Prostate gland (tissue), 2 donors: ENCODE measurements at places on chromosomes 7 and 10.

- H3K4me1 ChIP-seq: no peaks in the 10 kb centered on the region
- H3K4me3 ChIP-seq: no peak overlapping the region
- H3K36me3 ChIP-seq: no peaks in the 10 kb centered on the region
- no peak overlapping the region for H3K27ac ChIP-seq
- DNase-seq: no peak
Measured at GRCh38 chr7:42207420-42207819, 29.6 kb downstream of the GLI3 start.

DNA sequence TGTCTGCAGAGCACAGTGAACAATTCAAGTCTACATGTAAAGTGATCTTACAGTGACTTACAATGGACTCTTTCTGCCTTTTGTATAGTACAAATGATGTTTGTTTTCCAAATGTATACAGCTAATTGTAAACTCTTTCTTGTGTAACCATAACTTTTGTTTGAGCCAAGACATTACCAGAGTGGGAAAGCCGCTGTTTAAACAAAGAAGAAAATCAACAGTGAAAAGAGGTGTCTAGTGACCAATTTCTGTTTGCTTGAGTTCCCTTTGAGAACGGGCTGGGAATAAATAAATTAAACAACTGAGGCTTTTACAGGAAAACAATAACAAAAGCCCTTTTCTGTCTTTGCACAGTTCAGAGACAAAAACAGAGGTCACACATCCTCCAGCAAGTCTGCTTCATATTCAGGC lies 1163.4 kb downstream of the CNTNAP2 start:
- no peaks in the 10 kb centered on the region for H3K4me1 ChIP-seq
- no peak overlapping the region for H3K4me3 ChIP-seq
- H3K36me3 ChIP-seq: no peaks in the 10 kb centered on the region
- no peak for DNase-seq
- no peaks in the 10 kb centered on the region for H3K27me3 ChIP-seq

- DNase-seq: peak; percentile 14
- H3K36me3 ChIP-seq: no peaks in the 10 kb centered on the region
- no peaks in the 10 kb centered on the region for H3K27me3 ChIP-seq
- H3K4me1 ChIP-seq: no peaks in the 10 kb centered on the region
- H3K4me3 ChIP-seq: no peak overlapping the region
Measured at GRCh38 chr10:110137142-110137545, 70.3 kb upstream of the MXI1 start.

- no peaks in the 10 kb centered on the region for H3K4me1 ChIP-seq
- H3K36me3 ChIP-seq: no peaks in the 10 kb centered on the region
- no peaks in the 10 kb centered on the region for H3K27me3 ChIP-seq
- DNase-seq: no peak
- H3K4me3 ChIP-seq: no peak overlapping the region
Measured at GRCh38 chr10:126499744-126500143, 111.5 kb upstream of the ADAM12 start.

DNA sequence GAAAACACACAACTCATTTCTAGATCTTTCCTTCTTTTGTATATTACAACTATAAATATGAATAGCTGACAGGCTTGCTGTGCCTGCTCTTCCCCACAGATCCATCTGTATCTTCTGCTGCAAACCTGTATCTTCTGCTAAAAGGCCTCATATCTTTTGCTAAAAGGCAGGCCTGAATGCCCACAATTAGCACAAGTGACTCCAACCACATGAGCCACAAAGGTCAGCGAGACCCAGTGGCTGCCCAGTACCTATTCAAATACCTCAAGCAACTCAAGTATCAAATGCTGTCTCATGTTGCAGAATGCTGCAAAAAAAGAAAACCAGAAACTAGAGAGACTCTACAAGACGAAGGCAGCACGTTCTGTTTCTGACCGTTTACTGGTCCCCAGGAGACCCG lies 54.5 kb upstream of the ATP6V0A4 start:
- H3K4me1 ChIP-seq: no peaks in the 10 kb centered on the region
- H3K36me3 ChIP-seq: no peaks in the 10 kb centered on the region
- no peak overlapping the region for H3K27ac ChIP-seq

DNA sequence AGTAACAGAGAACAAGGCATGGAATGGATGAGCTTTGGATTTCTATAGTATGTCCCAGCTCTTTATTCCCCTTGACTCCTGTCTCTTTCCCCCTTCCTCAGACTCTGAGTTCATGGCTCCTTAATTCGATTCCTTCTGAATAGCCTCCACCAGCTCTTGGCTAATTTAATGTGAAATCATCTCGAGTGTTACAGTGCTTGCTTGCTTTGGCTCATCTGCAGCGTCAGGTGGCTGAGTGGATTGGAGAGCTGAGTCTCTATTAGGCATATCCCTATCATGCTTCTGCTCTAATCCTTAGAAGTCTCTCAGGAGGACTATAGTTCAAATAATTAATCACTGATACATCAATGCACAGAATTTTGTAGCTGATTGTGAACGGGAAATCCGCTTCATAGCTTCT lies 134.6 kb downstream of the LRRC4 start:
- no peak for DNase-seq
- H3K27ac ChIP-seq: no peak overlapping the region
- no peak overlapping the region for H3K4me3 ChIP-seq

DNA sequence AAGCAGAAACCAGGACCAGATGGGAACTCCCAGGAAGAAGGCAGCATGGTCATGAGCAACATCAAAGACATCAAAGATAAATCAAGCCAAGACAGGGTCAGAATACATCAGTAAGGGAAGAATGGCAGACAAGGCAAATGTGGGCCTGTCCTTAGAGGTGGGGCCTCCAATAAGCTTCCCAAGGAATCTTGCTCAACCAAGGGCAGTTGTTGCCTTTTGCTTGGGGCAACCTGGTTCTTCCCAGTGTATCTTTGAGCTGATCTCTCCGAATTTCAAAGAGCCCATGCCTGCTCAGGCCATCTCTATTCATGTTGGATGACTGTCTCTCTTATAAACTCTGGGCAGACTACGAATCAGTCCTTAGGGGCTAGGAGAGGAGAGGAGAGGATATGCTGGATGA lies 68.4 kb upstream of the HABP2 start:
- no peak overlapping the region for H3K4me3 ChIP-seq
- H3K27ac ChIP-seq: no peak overlapping the region
- peaks cover 5% of the 10 kb centered on the region for H3K4me1 ChIP-seq
- no peaks in the 10 kb centered on the region for H3K27me3 ChIP-seq
- H3K36me3 ChIP-seq: no peaks in the 10 kb centered on the region

DNA sequence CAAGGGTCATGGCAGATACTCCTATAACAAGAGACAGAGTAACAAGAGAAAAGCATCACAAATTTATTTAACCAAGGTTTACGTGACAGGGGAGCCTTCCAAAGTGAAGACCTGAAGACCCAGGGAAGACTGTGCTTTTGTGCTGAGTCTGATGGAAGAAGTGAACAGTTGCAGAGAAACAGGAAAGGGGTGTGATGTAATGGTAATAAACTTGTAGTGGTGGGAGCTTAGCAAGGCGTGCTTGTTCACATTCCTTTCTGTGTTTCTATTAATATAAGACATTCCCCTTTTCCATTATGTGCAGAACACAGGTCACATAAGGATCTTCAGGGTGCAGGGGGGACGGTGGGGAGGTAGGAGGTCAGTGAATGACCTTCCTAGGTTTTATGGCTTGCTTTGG lies 25.5 kb upstream of the C10orf67 start:
- H3K4me3 ChIP-seq: no peak overlapping the region
- no peaks in the 10 kb centered on the region for H3K27me3 ChIP-seq
- no peaks in the 10 kb centered on the region for H3K36me3 ChIP-seq
- H3K4me1 ChIP-seq: no peaks in the 10 kb centered on the region

DNA sequence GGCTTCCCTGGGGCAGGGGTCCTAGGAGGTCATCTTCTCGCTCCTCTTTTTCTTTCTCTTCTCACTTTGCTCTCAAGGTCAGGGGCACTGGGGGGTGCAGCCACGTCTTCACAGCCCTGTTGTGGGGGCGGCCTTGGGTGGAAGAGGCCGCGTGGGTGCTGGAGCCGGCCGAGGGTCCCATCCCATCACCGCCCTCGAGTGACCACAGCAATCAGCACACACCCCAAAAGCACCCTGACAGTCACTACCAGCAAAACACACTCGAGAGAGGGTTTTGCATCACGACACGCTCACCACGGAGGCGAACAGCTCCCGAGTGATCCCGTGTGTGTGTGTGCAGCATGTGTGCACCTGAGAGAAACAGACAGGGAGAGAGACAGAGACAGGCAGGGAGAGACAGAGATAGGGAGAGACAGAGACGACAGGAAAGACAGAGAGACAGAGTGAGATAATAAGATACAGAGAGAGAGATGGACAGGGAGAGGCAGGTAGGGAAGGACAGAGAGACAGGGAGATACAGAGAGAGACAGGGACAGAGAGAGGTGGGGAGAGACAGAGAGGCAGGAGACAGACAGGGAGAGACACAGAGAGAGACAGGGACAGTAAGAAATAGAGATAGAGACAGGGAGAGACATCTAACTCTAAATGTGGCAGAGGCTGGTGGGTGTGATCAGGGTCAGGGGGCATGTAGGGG lies 100.9 kb downstream of the WDR37 start:
- H3K4me3 ChIP-seq: no peak overlapping the region
- H3K27me3 ChIP-seq: no peaks in the 10 kb centered on the region
- no peaks in the 10 kb centered on the region for H3K4me1 ChIP-seq
- H3K36me3 ChIP-seq: no peaks in the 10 kb centered on the region

DNA sequence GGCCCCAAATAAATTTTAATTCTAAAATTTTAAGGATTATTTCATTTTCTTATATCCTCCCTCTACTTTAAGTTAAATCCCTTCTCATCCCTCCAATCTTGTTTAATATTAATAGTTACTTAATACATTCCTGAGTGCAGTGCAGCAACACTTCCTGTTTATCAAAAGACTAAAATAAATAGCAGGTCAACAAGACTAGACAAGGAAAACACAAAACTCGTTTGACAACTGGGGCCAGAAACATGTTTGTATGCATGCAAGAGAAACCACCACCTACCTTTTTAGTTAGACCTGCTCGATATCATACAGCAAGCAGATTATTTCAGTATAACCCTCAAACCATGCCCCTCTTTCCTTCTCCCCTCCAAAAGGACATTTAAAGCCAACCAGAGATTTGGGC lies 95.8 kb downstream of the PARD3 start:
- no peak for DNase-seq
- H3K4me3 ChIP-seq: no peak overlapping the region
- no peaks in the 10 kb centered on the region for H3K36me3 ChIP-seq

DNA sequence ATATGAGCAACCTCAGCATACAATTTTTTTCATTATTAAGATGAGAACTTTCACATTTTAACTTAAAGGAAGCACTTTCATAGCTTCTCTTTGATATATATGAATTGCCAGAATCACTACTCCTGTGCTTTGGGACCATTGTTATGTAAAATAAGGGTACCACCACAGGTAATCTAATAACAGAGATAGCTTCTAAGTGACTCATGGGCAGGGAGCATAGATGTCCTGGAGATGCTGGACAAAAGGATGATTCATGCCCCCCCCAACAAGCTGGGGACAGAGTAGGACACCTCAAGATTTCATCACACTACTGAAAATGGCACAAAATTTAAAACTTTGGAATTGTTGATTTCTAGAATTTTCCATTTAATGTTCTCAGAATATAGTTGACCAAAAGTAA lies 641.1 kb downstream of the PCDH15 start:
- no peak overlapping the region for H3K4me3 ChIP-seq
- DNase-seq: no peak
- no peaks in the 10 kb centered on the region for H3K36me3 ChIP-seq
- no peaks in the 10 kb centered on the region for H3K4me1 ChIP-seq
- H3K27ac ChIP-seq: no peak overlapping the region

GRCh38 chr7:31882187-31882586 lies 188.0 kb downstream of the PDE1C start:
- H3K4me3 ChIP-seq: no peak overlapping the region
- DNase-seq: no peak
- no peak overlapping the region for H3K27ac ChIP-seq
- H3K4me1 ChIP-seq: no peaks in the 10 kb centered on the region
- H3K36me3 ChIP-seq: no peaks in the 10 kb centered on the region

DNA sequence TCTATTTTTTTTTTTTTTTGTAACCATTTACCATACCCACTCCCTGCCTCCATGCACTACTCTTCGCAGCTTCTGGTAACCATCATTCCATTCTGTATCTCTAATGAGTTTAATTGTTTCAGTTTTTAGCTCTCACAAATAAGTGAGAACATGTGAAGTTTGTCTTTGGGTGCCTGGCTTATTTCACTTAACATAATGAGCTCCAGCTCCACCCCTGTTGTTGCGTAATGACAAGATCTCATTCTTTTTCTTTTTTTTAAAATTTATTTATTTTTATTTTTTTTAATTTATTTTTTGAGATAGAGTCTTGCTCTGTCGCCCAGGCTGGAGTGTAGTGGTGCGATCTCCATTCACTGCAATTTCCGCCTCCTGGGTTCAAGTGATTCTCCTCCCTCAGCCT lies 142.3 kb upstream of the PCLO start:
- DNase-seq: no peak
- H3K27ac ChIP-seq: no peak overlapping the region
- no peaks in the 10 kb centered on the region for H3K36me3 ChIP-seq
- H3K27me3 ChIP-seq: no peaks in the 10 kb centered on the region
- no peak overlapping the region for H3K4me3 ChIP-seq
- no peaks in the 10 kb centered on the region for H3K4me1 ChIP-seq

DNA sequence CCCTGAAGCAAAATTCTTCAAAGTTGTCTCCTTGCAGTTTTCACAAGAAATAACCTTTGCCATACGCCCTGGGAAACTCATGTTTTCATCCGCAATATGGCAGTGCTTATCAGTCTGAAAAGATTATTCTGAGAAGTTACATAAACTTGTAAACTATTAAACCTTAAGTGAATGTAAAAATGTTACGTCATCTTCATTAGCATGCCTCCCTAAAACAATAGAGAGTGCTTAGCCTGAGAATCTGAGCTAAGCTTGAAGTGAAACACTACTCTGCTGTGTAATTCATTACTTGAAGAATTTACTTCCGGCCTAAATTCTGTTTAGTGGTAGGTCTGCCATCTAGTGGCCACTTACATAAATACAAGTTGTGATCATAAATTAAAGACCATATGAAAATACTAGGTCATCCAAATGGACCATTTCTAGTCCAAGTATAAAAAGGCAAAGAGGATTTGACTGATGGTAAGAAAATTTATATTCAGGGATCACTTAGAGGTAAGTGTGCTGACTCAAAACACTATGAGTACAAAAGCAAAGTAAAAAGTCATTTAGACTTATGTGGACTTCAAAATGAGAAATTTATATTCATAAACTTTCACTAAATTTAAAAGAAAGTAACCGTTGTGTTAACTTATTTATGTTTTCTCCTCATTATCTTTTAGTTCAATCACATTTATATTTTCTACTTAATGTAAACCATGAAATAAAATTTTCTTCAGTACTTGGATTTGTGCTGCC lies 745.1 kb upstream of the LRRTM3 start:
- no peaks in the 10 kb centered on the region for H3K27me3 ChIP-seq
- H3K27ac ChIP-seq: no peak overlapping the region
- H3K4me3 ChIP-seq: no peak overlapping the region
- H3K36me3 ChIP-seq: no peaks in the 10 kb centered on the region
- peak; percentile 22 for DNase-seq
